Right ventricle myocardium superior (tissue), 1 donor: ENCODE measurements at places on chromosomes 2 and 18.
A peak's percentile ranks its signal among the peaks of the same experiment; 100 is the strongest.

DNA sequence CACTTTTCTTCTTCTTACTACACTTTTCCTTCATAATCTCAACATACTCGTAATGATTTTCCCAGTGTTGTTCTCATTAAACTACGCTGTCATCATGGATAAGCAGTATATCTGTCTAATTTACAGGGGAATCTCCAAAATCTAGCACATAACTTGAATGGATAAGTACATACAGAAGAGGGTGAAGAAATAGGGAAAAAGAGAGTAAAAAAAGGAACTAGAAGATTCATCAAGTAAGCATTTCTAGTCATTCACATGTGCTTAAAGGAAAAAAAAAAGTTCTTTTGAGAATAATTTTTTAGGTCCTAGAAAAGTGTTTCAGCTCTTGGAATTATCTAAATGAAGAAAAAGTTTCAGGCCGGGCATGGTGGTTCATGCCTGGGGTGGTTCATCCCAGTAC is 51.6 kb downstream of the SRBD1 start:
- DNase-seq = no peak

- DNase-seq = no peak
Observed at GRCh38 chr18:52254367-52254766, 85.6 kb upstream of the DCC start.

DNA sequence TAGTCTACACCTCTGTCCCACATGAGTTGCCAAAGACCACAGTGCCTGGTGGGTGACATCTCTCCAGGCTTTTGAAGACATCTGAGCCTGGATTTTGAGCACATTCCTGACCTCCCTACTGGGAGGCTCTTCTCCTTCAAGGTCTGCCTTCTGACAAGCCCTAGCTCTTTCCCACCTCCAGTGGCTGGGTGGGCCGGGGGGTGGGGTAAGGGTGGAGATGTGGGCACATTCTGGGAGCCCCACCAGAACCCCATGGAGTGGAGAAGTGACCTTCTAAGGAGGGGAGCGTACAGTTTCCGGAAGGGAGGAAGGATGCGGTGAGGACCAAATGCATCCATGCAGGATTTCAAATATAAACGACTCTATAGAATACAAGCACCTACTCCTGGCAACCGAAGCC is 27.9 kb upstream of the ANXA4 start:
- no peak for DNase-seq

DNA sequence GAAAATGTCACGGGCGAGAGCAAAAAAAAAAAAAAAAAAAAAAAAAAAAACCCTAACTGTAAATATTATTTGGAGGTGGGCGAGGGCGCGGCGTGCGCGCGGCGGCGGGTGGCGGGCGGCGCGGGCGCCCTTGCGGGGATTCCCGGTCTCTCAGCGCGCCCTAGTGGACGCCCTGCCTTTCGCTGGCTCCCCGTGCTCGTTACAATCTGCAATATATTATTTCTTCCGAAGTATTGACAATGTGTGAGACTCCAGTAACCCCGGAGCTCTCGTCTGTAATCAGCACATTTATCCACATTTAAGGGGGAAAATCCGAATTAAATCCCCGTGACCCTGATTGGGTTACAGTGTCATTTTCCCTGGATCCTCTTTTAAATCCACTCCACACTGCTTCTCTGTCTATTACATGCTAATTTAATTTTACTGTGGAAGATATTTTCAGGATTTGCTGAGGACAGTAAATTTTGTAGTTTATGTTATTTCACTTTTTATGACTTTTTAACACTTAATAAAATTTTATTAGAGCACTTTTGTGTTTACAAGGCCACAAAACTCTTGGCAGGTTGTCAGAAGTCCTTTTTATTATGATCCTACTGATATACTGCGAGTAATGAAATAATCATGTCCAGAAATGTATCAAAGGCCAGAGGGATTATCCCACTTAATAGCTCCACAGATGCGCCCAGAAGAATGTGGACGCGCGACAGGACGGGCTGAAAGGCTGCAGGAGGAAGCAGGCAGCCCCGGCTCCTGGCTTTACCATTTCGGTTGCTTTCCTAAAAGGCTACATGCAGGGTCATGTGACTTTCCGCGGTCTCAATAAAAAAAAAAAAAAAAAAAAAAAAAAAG is 369.1 kb downstream of the MTX2 start:
- peak; percentile 76 for DNase-seq
